ENCODE measurements at places on chromosomes 12 and 14.

- DNase-seq, result no peak
Observed at GRCh38 chr12:6775185-6776174, 3.2 kb downstream of the LAG3 start.

- peak; percentile 4 for DNase-seq
Observed at GRCh38 chr12:74415633-74416032, 122.0 kb upstream of the ATXN7L3B start.

DNA sequence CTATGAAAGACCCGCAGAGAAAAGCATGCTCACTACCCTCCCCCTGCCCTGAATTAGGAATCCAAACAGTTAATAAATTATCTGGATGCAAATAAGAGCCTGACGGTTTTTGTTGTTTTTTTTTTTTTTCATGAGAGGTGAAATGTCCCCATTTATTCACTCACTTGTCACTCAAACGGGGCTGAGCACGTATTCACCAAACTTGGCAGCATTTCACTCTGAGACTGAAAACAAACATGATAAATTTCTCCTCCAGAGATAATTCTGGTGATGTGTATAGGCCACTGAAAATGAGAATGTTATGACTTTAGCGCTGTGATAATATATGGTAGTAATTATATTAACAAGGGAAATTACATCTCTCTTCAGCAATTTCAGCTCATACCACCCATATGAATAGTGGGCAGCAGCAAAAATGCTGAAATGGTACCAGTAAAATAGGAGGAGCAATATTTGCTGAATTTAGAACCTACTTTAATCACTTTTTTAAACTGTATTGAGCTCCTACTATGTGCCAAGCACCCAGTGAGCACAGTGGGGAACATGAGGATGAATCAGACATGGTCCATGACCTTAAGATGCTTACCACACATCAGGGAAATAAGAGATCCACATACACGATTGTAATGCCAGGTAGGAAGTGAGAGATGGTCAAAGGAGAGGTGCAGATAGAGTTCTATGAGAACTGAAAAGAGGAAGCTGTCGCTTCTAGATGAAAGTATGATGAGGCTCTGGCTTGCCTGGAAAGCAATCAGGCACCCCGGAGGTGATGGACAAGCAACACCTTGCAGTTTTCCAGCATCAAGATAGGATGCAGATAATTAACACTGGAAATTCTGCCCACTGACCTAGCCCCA is 286.5 kb upstream of the TMPO start:
- DNase-seq, result no peak

- DNase-seq, result no peak
Observed at GRCh38 chr12:16076970-16077522, 165.9 kb downstream of the DERA start.

GRCh38 chr14:76257111-76257803 is 105.5 kb downstream of the GPATCH2L start:
- DNase-seq, result no peak

- DNase-seq, result peak; percentile 29
Observed at GRCh38 chr12:26833743-26834490, 923 bp upstream of the ITPR2 start.

- DNase-seq, result peak; percentile 84
Observed at GRCh38 chr12:50537538-50537919, 32.7 kb downstream of the DIP2B start.

GRCh38 chr14:53620317-53620716 is 336.3 kb downstream of the BMP4 start:
- no peak for DNase-seq

DNA sequence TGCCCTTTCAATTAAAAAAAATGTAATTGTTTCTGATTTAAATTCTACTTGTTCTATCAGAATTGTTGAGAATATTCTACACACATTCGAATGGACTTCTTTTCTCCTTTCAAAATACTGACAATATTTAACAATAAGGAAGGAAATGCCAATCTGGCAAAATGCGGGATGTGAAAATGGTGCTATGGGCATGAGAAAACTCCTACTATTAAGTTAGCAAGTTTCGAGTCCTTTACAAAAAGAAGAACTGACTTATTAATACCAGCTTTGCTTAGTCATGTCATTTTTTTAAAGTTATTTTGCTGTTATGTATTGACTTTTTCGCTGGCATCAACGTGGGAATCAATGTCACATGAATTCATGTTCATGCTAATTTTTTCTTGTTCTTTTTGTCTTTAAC is 31.7 kb upstream of the ARL1 start:
- peak; percentile 75 for DNase-seq

DNA sequence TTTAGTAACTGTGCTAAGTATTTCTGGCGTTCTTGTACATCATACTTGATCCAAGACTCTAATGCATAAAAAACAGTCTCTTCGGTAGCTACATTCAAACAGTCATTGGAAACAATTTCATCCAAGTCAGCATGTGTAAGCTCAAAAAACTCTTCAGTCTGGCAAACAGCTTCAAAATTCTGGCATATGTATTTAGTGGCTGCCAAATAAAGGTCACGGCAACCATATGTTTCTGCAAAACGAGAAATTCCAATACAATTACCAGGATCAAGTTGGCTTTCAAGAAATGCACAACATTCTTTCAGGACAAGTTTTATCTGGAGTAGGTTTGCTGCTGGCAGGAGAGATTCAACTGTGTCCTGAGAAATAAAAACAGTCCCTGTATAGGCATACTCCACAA is 16.5 kb downstream of the KLHL28 start:
- no peak for DNase-seq

DNA sequence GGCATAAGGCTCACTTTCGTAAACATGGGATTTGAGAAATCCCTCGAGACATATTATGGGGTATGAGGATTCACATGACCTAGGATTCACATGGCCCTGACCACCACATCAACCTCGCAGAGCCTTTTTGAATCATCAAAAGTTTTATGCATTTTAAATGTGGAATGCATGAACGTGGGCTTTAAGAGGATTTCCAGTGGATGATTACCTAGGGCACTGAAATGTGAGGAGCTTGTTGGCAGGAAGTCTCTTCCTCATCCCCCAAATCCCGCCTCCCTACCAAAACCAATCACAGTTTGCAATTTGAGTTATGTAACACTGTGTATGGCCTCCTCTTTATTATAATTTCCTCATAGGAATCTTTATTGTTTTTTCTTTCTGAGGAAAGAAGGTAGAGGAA is 659.6 kb upstream of the TBX3 start:
- DNase-seq, result no peak

GRCh38 chr12:45076417-45077026 is 25.6 kb upstream of the DBX2 start:
- no peak for DNase-seq

- DNase-seq, result no peak
Observed at GRCh38 chr12:57092876-57093414, 4.0 kb downstream of the NAB2 start.

DNA sequence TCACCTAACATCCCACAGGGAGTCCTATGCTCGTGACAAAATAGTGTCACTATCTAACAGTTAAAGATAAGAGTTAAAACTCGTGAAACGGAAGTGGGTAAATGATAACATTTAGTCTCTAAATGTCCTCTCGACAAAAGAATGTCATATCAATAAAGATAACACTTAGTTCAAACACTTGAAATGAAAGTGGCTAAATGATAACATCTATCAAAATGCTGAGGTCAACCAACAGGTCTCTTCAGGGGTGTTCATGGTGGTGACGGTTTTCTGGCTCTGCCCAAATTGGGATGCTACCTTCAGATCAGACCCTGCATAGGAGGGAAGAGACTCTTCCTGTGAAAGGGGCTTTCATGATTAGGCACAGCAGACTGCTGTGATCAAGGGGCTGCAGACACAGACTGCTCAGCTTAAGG is 22.1 kb downstream of the IL26 start:
- DNase-seq, result no peak

- no peak for DNase-seq
Observed at GRCh38 chr12:94875525-94875924, 128.0 kb downstream of the NDUFA12 start.

- DNase-seq, result no peak
Observed at GRCh38 chr12:72465940-72466630, 193.9 kb downstream of the TRHDE start.

DNA sequence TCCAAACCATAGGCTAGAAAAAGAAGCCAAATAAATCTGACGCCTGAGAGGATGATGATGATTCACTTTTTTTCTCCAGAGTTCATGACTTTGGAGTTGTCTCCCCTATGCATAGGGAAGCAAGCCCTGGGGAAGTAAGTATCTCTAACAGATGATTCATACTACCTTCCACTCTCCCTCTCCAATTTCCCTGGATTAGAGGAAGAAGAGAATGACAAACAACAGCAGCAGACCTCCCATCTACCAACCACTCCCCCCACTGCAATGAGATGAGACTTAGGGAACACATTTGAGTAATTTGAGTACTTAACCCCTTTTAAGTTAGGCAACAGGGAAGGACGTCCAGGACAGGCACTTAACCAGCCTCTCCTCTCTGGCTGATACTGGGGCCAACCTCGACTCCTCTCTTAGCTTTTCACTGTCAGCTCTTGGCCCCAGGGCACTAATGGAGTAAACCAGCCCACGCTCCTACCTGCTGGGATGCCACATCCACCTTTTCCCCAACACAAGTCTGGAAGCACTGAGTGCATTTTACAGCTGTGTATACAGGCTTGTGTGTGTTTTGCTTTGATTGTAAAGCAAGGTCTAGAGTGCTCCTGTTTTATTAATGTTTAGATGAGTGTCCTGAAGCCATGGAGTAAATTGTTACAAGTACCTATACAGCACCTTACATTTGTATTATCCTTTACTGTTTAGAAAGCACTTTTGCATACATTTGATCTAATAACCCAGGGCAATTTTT is 180.7 kb downstream of the PHLDA1 start:
- peak; percentile 57 for DNase-seq

DNA sequence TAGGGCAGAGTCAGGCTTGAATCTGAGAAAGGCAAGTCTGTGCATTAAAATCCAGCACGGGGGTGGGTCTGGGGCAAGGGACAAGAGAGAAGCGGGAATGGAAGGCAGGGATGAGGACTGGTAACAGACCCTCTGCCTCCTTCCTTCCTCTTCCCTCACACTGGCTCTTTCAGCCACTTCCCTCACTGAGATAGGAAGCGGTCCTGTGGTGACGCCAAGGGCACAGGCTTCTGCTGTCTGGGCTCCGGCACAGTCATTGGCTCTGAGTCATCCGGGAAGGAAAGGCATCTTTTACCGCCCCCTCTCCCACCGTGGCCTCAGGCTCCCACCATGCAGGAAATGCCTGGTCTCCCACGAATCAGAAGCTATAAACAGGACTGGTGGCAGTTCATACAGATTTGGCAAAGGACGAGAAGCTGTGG is 70.2 kb downstream of the ETV6 start:
- DNase-seq, result peak; percentile 95

GRCh38 chr12:126431767-126432166 is 1366.5 kb downstream of the AACS start:
- no peak for DNase-seq

- DNase-seq, result peak; percentile 48
Observed at GRCh38 chr12:47082796-47083621, 3.2 kb upstream of the AMIGO2 start.

DNA sequence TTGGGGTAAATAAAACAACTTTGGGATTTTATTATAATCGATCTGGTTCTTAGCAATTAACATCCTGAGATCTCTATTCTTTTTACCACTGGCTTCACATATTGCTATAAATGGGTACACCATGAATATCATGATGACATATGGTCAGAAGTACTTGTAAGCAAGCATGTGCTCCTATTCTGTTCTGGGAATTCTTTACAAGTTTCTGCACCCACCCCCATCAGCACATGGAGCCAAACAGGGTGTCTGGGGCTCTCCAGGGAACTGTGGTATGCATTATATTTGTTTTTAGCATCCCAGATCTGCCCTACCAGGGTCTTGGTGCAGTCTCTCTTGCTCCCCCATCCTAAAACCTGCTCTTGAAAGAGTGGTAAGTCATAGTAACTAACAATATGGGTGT is 31.3 kb downstream of the DMAC2L start:
- DNase-seq, result no peak

- DNase-seq, result peak; percentile 49
Observed at GRCh38 chr14:50874757-50875156, 2.9 kb downstream of the ABHD12B start.

DNA sequence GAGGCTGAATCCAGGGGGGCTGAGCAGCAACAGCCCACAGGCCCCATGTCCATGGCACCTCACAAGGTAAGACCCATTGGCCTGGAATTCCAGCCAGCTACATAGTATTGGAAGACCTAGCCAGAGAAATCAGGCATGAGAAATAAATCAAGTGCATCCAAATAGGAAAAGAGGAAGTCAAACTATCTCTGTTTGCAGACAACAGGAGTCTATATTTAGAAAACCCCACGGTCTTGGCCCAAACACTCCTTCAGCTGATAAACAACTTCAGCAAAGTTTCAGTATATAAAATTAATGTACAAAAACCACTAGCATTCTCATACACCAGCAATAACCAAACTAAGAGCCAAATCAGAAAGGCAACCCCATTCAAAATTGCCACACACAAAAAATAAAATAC is 16.9 kb downstream of the PDE6H start:
- no peak for DNase-seq

DNA sequence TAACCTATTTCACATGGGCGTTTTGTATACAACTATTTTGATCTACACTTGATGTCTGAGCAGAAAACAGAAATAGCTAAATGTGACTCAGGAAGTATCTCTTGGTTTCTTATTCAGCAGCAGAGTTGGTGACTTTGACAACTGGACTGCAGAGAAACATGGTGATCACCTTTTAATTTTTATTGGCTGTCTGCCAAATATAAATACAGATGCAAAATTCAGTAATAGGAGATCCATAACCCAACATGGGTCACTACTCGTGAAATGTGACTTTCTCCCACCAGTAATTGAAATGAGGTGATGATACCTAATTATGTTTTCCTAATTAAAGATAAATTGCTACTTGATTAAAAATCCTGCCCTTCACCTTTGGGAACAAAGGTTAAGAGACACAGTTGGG is 487.1 kb downstream of the NELL2 start:
- no peak for DNase-seq

DNA sequence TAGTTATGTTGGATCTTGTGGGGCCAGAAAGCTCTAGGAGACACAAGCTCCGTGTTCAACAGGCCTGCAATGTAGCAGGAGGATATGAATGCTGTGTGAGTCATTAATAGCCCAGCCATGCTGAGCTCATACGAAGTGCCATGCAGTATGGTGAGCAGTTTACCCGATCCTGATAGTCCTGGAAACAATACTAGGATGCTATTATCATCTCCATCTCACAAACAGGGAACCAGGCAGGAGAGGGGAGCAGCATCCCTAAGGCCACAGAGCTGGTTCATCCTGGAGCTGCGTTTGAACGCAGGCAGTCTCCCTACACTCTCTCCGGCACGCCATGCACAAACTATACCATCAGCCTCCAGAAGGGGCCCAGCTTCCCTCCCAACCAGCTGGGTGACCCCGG is 20.5 kb downstream of the TTC7B start:
- peak; percentile 70 for DNase-seq

- DNase-seq, result no peak
Observed at GRCh38 chr12:91870872-91871707, 274.6 kb downstream of the BTG1 start.

- DNase-seq, result no peak
Observed at GRCh38 chr12:31773867-31774266, 45.0 kb upstream of the AMN1 start.
